Right cardiac atrium (tissue), 5 donors: ENCODE measurements at places on chromosomes 1 and 21. TPM values are rescaled to one million over a fixed set of nuclear protein-coding genes. Genes with fewer than 3 reads are reported as not detected.

The RPS6KC1 gene
- polyA plus RNA-seq: 4.3 TPM

The GPR25 gene
- polyA plus RNA-seq: not detected

The RPRD2 gene
- polyA plus RNA-seq: 10.0 TPM

The NLRP3 gene
- polyA plus RNA-seq: 0.50 TPM

The TSPAN2 gene
- polyA plus RNA-seq: 6.5 TPM

The LENEP gene
- polyA plus RNA-seq: not detected

The LAPTM5 gene
- 14.4 TPM for polyA plus RNA-seq

The AQP10 gene
- polyA plus RNA-seq: 0.23 TPM

The FCRL3 gene
- not detected for polyA plus RNA-seq

The UBE2U gene
- not detected for polyA plus RNA-seq

The KLHDC9 gene
- polyA plus RNA-seq: 5.1 TPM

The GJA4 gene
- 28.0 TPM for polyA plus RNA-seq

The KCTD3 gene
- 11.7 TPM for polyA plus RNA-seq

The MNDA gene
- 0.95 TPM for polyA plus RNA-seq

The CACYBP gene
- polyA plus RNA-seq: 72.9 TPM

The ZMYND12 gene
- 1.7 TPM for polyA plus RNA-seq

The MMEL1 gene
- polyA plus RNA-seq: 1.7 TPM

The IL10 gene
- polyA plus RNA-seq: 0.75 TPM

The CCDC28B gene
- polyA plus RNA-seq: 26.9 TPM

The MYBPH gene
- 0.07 TPM for polyA plus RNA-seq

The GBP7 gene
- polyA plus RNA-seq: 0.05 TPM

The CNR2 gene
- not detected for polyA plus RNA-seq

The S100A8 gene
- 42.3 TPM for polyA plus RNA-seq

The LCE1D gene
- not detected for polyA plus RNA-seq

The ZDHHC18 gene
- 12.3 TPM for polyA plus RNA-seq

The TPTE gene
- polyA plus RNA-seq: not detected

The PCAT6 gene
- polyA plus RNA-seq: 4.9 TPM

The S1PR1 gene
- polyA plus RNA-seq: 58.0 TPM

The SLC5A3 gene
- polyA plus RNA-seq: 2.2 TPM

The TEX38 gene
- polyA plus RNA-seq: 0.14 TPM

The LAMC2 gene
- 0.70 TPM for polyA plus RNA-seq

The PBX1 gene
- polyA plus RNA-seq: 19.8 TPM

The TFF2 gene
- not detected for polyA plus RNA-seq

The CD2 gene
- 0.59 TPM for polyA plus RNA-seq
